ENCODE measurements at places on chromosomes 4 and X. TPM values are rescaled to one million over a fixed set of nuclear protein-coding genes. Genes with fewer than 3 reads are reported as not detected.

CT45A10 gene
- total RNA-seq: not detected

MAPK10 gene
- 12.1 TPM for total RNA-seq

PRKG2 gene
- total RNA-seq: 0.64 TPM

PPARGC1A gene
- 0.86 TPM for total RNA-seq

DNA sequence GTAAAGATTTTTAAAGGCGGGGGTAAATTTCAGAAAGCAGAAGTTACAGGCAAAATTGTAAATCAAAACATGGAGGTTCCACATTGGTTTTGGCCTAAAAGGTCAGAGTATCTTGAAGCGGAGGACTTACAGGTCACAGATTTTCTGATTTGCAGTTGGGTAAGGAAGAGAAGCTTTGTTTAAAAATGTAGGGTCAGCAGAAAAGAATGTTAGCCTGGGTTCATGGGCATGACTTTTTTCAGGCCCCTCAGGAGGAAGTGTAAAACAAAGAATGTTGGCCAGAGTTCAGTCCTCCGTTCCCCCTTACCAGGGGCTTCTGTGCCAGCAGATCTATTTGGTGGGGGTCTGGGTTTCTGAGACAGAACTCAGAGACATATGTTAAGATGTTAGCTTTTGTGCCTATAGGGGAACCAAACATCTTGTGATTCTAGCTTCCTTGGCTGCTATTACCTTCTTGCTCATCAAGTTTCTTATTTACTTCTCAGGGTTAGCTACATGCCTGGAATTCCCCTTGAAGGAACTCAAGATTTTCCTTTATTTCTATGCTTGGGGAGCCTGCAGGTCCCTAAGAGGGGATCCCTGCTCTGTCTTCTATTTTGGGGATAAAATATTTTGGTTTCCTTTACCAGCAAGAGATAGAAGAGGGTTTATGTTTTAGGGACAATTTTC, 160.3 kb downstream of the ANK2 start:
- DNase-seq: no peak

- DNase-seq: peak; percentile 32
These were observed 248.1 kb downstream of the EVC2 start for GRCh38 chr4:5460106-5460801.

DNA sequence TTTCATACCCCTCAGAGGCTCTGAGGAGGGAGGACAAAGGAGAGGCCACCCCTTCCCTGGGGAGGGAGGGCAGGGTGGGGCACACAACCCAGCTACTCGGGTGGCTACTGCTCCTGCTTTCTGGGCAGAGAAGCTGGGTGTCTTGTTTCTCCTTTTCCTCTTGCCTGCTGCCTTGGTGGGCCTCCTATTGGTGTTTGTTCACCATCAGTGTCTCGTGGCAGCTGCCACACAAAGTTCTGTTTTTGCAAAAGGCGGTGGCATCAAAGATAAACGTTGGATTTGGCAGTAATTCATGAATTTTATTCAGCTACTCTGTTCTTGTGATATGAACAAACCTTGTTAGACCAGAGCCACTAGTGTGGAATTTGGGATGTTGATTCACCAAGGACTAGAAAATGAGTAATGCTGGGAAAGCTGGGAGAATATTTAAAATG, 153.0 kb upstream of the SCML1 start:
- DNase-seq: no peak
